ENCODE measurements at places on chromosomes 1 and 21.

DNA sequence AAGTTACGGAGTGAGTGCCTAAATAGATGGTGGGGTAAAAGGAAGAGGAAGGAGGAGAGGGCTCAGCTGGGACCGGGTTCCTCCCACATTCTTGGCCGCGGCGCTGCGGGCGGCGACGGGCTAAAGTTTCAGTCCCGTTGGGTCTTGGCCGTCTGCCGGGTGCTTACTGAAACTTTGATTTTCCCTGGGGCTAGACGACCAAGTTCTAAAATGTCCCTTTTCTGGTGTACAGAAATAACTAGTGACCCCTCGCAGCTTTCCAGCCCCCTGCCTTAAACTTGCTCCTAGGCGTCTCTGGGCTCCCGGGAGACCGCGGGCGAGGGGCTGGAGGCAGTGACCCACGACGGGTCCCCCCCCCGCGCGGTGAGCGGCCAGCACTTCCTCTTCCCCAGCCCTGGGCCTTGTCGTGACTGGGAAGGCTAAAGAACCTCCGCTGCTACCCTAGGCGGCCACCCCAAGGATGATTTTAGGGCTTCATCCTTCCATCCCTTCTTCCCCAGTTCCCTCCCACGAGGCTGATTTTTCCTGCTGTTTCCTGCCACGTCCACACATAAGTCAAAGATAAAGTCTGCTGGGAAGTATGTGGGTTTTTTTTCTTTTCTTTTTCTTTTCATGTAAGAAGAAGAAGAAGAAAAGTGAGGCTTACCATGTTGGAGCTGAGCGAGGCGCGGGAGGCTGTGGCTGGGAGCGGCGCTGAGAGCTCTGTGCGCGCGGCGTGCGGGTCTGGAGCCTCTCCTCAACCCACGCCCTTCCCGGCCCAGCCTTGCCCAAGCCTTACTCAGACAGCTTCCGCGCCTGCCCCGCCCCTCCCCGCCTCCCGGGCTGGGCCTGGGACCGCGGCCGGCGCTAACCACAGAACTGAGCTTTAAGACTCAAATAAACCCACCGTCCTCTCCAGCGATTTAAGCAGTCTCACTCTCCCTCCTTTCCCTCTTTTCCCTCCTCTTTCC is at the start of gene S100A11:
S100A11 (minus strand) TSS at position 738 of the 950 bp plus-strand sequence; CDS start at position 649, 89 bp downstream.
- no peaks in the 10 kb centered on the region for H3K27me3 ChIP-seq
- peak within 1 kb of the TSS; percentile 86 for H3K4me3 ChIP-seq

DNA sequence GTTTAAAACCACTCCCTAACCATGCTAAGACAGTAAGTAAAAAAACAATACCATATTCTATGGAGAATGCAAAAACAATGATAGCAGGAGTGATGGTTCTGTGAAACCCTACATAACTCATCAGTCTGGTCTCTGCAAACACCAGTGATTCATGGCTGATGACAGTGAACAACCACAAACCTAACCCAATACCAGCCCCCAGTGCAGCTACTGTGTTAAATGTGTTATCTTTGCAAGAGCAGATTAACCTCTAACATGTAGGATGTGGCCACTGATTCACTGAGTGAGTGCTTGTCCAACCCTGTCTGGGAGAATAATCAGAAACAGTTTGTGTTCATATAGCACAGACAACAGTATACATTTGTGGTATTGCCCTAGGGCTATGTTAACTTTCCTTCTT is 100.2 kb upstream of the COG2 start:
- no peaks in the 10 kb centered on the region for H3K36me3 ChIP-seq
- no peak for DNase-seq
- H3K4me1 ChIP-seq, result no peaks in the 10 kb centered on the region
- H3K4me3 ChIP-seq, result no peak overlapping the region
- H3K27ac ChIP-seq, result no peak overlapping the region
- H3K27me3 ChIP-seq, result no peaks in the 10 kb centered on the region

DNA sequence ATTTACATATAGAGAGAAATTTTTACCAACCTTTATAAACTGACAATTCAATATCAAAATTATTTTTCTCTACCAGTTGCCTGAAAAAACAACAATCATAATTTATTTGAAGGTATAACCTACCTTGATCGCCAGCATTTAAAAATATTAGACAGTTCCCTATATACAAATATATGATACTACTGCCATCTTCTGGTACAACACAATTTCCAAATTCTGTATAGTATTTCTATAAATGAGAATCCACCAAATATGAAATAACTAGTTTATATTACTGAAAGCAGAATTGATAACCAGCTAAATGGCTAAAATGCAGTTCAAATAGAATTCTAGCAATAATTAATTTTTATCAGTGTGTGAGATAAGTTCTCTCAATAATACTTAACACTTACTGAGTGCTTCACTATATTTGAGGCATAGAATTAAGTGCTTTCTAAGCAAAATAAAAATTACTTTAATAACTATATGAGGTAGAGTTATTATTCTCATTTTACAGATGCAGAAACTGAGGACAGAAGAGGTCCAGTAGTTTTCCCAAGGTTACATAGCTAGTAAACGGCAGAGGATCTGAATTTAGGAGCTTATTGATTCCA is 75.6 kb downstream of the PIGK start:
- H3K36me3 ChIP-seq, result no peaks in the 10 kb centered on the region
- no peaks in the 10 kb centered on the region for H3K4me1 ChIP-seq
- H3K27me3 ChIP-seq, result no peaks in the 10 kb centered on the region
- H3K4me3 ChIP-seq, result no peak overlapping the region

- H3K27ac ChIP-seq, result no peak overlapping the region
- H3K4me3 ChIP-seq, result no peak overlapping the region
- H3K4me1 ChIP-seq, result no peaks in the 10 kb centered on the region
- no peaks in the 10 kb centered on the region for H3K27me3 ChIP-seq
These were observed 308.8 kb downstream of the BRINP3 start for GRCh38 chr1:190168893-190169280.

GRCh38 chr1:182634306-182635072 is 30.3 kb upstream of the RGS16 start:
- H3K4me3 ChIP-seq, result no peak overlapping the region
- H3K27me3 ChIP-seq, result no peaks in the 10 kb centered on the region
- no peak overlapping the region for H3K27ac ChIP-seq

DNA sequence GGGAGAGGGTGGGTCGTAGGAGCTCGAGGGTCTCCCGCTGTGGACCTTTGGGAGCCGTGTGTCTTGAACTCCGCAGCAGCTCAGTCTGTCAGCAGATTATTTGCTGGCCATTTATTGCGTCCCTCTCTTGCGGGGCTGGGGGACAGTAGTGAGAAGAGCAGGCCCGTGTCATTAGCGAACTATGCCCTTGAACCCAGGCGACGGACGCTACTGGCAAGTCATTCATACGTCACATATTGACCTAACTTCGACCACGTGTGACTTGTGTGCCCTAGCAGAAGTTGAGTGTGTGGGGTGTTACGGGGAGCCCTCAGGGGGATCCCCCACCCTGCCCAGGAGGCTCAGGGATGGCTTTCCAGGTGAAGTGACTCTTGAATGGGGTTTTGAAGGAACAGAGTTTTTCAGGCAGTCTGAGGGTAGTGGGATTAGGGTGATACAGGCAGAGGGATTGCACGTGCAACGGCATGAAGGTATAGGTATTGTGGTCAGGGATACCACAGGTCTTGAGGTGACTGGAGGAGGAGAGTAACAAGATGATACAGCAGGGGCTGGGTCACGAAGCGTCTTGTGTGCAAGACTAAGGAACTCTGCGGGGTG is 13.0 kb downstream of the RCC1 start:
- H3K4me3 ChIP-seq, result peak overlapping the region; percentile 76
- H3K27me3 ChIP-seq, result no peaks in the 10 kb centered on the region
- H3K36me3 ChIP-seq, result no peaks in the 10 kb centered on the region
- peaks cover 11% of the 10 kb centered on the region for H3K4me1 ChIP-seq
- DNase-seq, result no peak

- DNase-seq, result no peak
- H3K27me3 ChIP-seq, result no peaks in the 10 kb centered on the region
- H3K36me3 ChIP-seq, result no peaks in the 10 kb centered on the region
- H3K4me3 ChIP-seq, result no peak overlapping the region
- H3K27ac ChIP-seq, result no peak overlapping the region
These were observed 14.6 kb upstream of the TGFBR3 start for GRCh38 chr1:91900562-91900961.

GRCh38 chr1:239816081-239816782 is 275.5 kb upstream of the FMN2 start:
- H3K4me1 ChIP-seq, result no peaks in the 10 kb centered on the region
- no peaks in the 10 kb centered on the region for H3K36me3 ChIP-seq
- no peaks in the 10 kb centered on the region for H3K27me3 ChIP-seq
- H3K27ac ChIP-seq, result no peak overlapping the region
- H3K4me3 ChIP-seq, result no peak overlapping the region
- no peak for DNase-seq

- H3K36me3 ChIP-seq, result no peaks in the 10 kb centered on the region
- no peaks in the 10 kb centered on the region for H3K27me3 ChIP-seq
- H3K27ac ChIP-seq, result no peak overlapping the region
- no peak overlapping the region for H3K4me3 ChIP-seq
- no peak for DNase-seq
These were observed 139.6 kb downstream of the IGSF21 start for GRCh38 chr1:18247151-18247550.

DNA sequence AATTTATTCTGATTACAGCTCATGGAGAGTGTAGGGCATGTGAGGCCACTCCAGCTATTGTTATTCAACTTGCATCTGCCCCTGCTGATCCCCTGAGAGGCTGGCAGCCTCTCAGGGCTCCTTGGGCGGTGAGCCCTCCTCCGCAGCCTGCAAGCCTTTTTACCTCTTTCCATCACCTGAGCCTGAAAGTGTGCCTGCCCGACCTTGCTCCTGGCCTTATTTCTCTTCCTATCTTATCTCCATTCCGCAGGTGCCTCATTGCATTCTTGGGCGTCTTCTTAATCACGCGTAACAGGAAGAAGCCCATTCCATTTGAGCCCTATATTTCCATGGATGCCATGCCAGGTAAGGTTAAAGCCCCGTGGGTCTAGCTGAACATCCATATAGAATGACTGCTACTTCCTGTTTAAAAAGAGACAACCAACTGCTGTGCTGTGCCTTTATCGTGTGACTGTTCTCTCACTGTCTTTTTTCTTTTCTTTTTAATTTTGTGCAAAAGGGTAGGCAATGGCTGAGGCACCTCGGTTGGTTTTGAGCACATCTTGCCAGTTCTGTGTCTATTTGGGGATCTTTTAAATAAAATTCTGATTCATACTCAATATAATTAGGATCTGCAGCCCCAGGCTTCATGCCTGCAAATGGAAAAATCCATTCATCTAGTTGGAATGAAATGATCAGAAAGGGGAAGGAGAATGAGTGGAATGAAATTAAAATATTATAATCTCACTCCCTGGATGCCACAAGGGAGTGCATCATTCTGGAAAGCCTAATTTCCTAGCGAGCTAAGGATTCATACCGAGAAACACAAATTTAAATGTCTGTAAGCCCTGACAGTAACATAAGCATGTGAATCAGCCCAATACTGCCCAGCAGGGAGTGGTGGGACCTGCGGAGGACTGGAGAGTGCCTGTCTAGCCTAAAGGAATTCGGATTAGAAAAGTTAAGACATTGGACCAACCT is 38.6 kb upstream of the RCAN3 start:
- no peaks in the 10 kb centered on the region for H3K4me1 ChIP-seq
- H3K27me3 ChIP-seq, result no peaks in the 10 kb centered on the region
- no peak for DNase-seq

- no peak overlapping the region for H3K4me3 ChIP-seq
- no peaks in the 10 kb centered on the region for H3K27me3 ChIP-seq
- H3K27ac ChIP-seq, result no peak overlapping the region
These were observed 40.3 kb upstream of the ETV3 start for GRCh38 chr1:157178490-157178889.

- no peaks in the 10 kb centered on the region for H3K36me3 ChIP-seq
- no peak for DNase-seq
- H3K4me3 ChIP-seq, result no peak overlapping the region
- H3K27me3 ChIP-seq, result no peaks in the 10 kb centered on the region
- H3K4me1 ChIP-seq, result peaks cover 7% of the 10 kb centered on the region
These were observed 8.2 kb downstream of the TMCC2 start for GRCh38 chr1:205235951-205236350.

GRCh38 chr1:226676381-226676780 is 62.7 kb downstream of the ITPKB start:
- H3K4me1 ChIP-seq, result peaks cover 69% of the 10 kb centered on the region
- peak overlapping the region; percentile 84 for H3K27ac ChIP-seq
- no peak overlapping the region for H3K4me3 ChIP-seq
- H3K36me3 ChIP-seq, result no peaks in the 10 kb centered on the region

DNA sequence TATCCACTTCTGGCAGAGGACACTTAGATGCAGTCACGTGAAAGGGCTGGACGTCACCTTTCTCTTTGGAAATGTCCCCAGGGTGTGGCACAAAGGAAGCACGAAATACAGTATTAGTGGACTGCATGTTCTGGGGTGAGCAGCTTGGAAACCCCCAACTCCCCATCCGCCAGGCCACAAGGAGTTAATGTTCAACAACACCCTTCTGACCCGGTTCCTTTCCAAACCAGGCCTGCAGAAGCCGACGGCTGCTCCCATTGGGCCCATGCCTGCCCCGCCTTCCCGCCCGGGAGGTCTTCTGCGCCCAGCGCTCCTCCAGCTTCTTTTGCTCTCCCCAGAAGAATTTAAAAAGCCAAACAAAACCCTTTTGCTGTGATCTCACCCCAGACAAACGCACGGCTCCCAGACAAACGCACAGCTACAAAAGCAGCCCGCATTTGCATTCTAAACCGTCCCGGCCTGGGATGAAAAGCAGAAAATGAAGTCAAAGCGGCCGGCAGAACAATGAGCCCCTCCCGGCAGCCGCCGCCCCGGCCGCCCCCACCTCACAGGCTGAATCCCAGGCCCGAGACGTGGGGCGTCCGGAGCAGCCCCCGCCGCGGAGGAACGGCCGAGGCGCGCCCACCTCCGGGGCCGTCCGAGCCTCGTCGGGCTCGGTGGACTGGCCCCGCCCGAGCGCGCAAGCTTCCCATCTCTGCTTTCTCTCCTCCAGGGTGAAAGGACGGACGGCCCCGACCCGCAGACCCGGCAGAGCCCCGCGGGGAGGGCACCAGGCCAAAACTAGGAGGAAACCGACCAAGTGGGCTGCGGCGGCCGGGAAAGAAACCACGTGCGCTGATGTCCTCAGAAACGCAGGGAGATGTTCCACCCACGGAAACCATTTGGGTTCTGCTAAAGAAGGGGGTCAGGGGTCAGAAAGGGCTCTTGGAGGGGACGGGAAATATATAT is 101.9 kb downstream of the PLPP3 start:
- H3K27ac ChIP-seq, result peak overlapping the region; percentile 79
- DNase-seq, result peak; percentile 67
- H3K27me3 ChIP-seq, result no peaks in the 10 kb centered on the region

GRCh38 chr1:201282216-201282615 is 1.1 kb upstream of the PKP1 start:
- no peak overlapping the region for H3K4me3 ChIP-seq
- H3K27me3 ChIP-seq, result no peaks in the 10 kb centered on the region
- H3K27ac ChIP-seq, result no peak overlapping the region

- no peaks in the 10 kb centered on the region for H3K27me3 ChIP-seq
- DNase-seq, result no peak
- H3K27ac ChIP-seq, result no peak overlapping the region
- no peak overlapping the region for H3K4me3 ChIP-seq
- no peaks in the 10 kb centered on the region for H3K36me3 ChIP-seq
These were observed 45.3 kb downstream of the URB2 start for GRCh38 chr1:229671310-229671709.

GRCh38 chr21:16075649-16076282 is 346.0 kb downstream of the USP25 start:
- peaks cover 3% of the 10 kb centered on the region for H3K4me1 ChIP-seq
- no peak for DNase-seq
- H3K4me3 ChIP-seq, result no peak overlapping the region
- H3K36me3 ChIP-seq, result no peaks in the 10 kb centered on the region
- no peaks in the 10 kb centered on the region for H3K27me3 ChIP-seq

Data from testis (tissue), 5 donors.